Stimulated activated CD4-positive, alpha-beta T cell treated with anti-CD3 and anti-CD28 coated beads, Interleukin-12 subunit alpha, Interleukin-12 subunit beta, amount 100 ng/mL, for 48 hours (primary cell): ENCODE measurements at places on chromosomes 5 and 9.

- DNase-seq: no peak
These were observed 64.9 kb downstream of the CETN3 start for GRCh38 chr5:90344689-90345088.

DNA sequence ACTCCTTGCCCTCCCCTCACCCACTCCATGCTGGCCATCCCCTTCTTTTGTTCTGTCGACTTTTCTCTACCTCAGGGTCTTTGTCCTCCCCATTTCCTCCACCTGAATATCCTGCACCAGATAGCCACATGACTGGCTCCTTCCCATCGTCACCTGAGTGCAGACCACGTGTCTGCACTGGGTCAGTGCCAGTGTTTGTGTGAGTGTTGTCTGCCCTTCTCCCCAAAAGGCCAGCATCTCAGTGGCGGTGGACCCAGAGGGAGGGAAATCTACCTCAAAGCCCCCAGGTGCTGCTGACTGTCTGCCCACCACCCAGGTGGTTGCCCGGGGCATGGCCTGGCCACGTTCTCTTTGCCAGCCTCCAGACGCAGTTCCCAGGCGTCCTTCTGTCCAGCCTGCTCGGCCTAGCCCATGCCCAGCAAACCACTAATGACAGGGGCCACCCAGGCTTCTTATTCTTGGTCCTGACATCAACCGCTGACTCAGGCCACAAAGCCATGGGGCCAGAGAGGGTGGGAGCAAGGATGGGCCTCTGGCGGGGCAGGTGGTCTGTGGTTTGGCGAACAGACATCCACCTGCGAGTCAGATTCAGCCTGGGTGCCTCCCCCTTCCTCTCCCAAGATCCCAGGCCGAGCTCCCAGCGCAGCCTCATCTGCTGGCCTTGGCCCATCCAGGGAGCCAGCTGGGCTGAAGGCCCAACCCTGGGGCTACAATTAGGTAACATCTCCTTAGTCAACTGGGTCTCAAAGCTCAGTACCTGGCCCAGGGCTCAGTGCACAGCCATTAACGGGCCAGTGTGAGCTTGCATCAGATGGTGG is 5.5 kb upstream of the NINJ1 start:
- DNase-seq: no peak

GRCh38 chr5:6711409-6712141 is 1.7 kb upstream of the TENT4A start:
- DNase-seq: no peak

- DNase-seq: no peak
These were observed 197.8 kb downstream of the PCSK1 start for GRCh38 chr5:96235008-96235910.

GRCh38 chr5:133930061-133930812 is 38.2 kb downstream of the C5orf15 start:
- DNase-seq: peak; percentile 65

GRCh38 chr9:18743971-18744370 is 270.0 kb downstream of the ADAMTSL1 start:
- no peak for DNase-seq

DNA sequence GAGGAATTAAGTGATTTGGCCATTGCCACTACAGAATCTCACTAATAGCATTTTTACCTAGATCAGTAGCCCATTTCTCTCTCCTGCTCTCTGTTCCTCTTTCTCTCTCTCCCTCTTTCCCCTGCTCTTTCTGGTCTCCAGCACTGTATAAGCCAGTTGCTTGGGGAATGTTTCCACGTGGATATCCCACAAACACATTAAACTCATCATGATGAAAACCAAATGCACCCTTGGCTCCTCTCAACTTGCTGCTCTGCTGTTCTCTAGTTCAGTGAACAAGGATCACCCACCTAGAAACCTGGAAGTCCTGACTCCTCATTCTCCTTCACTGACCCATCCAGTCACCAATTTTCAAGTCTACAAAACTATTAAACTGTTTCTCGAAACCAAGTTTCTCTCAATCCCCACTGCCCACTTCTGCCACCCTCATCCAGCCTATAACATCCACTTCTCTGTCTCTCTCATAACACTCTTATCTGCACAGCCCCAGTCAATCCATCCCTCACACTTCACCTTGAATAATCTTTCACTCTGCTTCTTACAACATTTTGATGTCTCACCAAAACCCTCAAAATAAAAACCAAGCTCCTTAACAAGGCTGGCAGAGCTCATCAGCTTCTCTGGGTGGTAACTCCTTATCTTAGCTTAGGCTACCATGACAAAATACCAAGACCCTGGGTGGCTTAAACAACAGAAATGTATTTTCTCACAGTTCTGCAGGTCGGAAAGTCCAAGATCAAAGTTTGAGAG is 79.3 kb downstream of the ARL15 start:
- no peak for DNase-seq

DNA sequence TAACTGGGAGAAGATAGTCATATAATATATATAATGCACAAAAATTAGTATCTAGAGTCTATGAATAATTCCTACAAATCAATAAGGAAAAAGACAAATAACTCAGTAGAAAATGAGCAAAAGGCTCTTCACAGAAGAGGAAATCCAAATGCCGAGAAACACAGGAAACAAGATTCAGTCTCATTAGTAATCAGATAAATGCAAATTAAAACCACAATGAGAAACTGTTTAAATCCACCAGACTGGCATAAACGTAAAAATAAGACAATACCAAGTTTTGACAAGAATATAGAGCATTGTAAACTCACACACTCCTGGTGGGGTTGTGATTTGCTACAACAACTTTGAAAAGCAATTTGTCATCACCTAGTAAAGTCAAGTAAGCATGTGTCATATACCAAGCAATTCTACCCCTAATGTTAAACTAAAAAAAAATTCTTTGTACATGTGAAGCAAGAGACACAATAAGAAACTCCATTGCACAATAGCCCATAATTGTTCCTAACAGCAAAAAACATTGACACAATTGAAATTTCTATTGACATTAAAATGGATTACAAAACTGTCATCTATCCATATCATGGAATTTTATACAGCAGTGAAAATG is 21.0 kb upstream of the UBLCP1 start:
- no peak for DNase-seq

GRCh38 chr5:127367946-127368465 is 77.4 kb downstream of the MEGF10 start:
- no peak for DNase-seq

DNA sequence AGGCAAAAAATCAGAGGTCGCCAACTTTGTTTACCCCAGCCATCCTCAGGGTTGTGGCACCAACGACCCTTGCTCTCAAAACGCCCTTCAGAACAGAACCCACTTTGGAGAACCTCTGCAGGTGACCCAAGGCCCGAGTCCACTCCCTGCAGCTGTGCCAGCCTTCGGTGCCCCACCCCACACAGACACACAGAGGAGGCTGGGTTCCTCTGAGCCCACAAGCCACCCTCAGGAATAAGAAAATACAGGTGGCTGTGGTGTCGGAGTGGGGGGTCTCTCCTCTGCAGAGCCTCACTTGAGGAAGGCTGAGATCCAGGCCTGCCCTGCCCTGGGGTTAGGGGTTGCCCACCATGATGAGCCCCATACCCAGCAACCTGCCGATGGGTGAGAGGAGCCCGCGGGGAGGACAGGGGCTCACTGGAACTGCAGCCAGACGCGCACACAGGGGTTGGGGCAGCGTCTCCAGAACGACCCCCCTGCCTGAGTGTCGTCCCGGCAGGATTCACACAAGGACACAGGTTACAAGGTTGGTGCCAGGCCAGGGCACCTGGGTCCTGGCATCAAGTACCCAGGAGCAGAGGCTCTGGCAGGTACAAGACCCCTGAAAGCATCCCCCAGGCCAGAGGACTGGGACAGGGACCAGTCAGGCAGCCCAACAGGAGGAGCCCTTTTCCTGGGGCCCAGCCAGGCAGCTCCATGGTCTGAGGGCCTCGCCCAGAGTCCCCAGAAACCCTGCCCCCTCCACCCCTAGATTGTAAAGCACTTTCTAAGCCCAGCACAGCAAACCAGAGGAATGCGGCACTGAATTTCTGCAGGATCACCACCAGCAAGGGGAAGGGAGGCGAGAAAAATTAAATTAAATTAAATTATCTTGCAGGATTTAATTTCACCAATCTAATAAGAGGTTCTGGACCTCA is 40.0 kb downstream of the NACC2 start:
- DNase-seq: no peak

DNA sequence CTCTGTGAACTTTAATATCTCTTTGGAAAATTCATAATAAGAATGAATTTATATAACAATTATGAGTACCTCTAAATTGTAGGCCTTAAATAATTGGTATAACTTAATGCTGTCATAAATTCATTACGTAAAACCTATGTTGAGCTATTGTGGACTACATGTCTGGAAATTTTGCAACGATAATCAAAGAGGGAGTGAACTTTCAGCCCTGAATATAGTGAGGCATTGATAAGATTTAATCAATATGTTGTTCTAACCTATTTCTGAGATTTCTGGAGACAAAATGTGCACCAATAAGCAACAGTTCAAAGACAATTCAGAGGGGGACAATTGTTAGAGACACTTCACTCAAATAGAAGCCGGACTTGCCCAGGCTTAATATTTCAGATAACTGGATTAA is 499.4 kb downstream of the ELAVL2 start:
- no peak for DNase-seq

GRCh38 chr9:2879803-2880202 is 35.9 kb upstream of the PUM3 start:
- no peak for DNase-seq

- peak; percentile 37 for DNase-seq
These were observed 41.6 kb upstream of the LCP2 start for GRCh38 chr5:170338933-170339779.

DNA sequence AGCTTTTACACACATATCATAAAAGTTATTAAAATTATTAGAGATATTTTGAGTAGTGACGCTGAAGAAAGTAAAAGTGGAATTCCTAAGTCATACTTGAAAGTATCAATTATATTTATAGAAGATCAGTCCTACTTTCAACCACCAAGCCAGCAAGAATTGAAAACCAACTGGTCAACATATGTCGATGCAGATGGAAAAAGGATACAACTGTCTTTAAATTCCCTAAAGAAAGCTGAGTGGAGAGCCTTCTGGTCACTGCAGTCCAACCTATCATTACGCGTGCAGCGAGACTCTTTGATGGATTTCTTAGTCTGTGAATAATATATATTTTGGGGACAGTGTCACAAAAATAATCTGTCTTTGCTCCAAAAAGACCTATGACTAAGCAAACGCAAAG is 15.3 kb downstream of the MEF2C start:
- DNase-seq: no peak

GRCh38 chr9:134473141-134474054 is 147.1 kb downstream of the RXRA start:
- no peak for DNase-seq

DNA sequence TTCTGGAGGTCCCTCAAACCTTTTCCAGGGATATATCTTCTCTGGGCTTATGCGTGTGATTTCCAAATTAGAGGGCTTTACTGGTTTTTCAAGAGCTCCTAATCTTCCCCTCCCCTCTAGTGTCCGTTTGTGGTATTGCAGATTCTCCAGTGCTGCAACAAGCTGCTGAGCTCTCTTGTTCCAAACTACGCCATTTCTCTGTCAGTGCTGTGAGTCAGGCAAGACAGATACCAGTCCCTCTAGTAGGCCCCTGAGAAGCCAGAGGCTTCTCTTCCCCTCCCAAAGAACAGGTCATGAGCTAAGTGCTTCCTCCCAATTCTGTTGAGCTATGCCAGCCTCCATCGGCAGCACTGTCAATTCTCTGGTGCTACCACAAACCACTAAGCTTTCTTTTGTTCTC is 149.5 kb downstream of the FANCC start:
- peak; percentile 36 for DNase-seq

DNA sequence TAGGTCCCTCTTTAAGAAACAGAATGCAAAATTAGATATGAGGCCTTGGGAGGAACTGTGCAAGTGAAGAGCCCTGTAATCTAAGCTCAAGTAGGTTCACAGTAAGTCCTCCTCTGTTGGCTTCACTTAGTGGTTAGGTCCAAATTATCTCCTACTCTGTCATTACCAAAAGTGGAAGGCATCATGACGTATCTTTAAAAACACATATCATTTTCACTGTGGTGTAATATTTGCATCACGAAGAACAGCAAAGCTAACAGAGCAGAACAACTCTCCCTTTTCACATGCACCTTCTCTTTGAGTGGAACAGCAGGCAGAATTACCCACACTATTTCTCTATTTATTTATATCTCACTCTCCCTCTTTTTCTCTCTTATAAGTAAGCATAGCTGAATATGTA is 240.5 kb upstream of the CCNH start:
- no peak for DNase-seq

DNA sequence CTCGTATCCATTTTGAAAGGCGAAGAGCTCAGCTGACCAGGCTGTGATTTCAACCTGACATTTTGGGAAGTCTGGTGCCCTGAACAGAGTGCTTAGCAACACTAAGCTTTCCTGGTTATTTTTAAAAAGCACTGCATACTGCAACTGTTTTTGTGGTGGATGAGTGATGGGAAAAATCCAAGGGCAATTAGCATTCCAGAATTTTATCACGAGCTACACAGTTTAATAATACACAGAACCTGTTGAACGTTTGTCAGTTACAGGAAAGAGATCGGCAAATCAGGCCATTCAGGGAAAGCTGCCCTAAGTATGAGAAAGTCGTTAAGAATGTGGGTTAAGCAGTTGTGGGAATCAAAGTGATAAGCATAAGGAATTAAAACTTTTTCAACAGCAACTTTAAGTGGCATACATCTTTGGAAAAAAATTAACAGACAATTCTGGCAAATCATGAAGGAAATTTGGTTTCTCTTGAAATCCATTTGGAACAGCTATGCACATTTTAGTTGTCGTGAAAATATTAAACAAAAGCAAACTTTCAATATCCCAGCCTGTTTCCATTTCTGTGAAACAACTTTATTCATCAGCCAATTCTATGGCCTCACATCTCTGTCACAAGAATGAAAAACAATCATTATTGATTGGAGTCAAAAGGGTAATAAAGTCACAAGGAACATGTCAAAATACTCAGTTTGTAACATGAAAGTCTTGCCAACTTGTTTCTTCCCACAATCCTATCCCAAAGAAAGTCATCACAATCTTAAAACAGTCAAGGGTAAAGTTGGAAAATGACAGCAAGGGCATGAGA is 25.7 kb downstream of the PUM3 start:
- DNase-seq: no peak
